ENCODE measurements at places on chromosomes 3 and 15.

DNA sequence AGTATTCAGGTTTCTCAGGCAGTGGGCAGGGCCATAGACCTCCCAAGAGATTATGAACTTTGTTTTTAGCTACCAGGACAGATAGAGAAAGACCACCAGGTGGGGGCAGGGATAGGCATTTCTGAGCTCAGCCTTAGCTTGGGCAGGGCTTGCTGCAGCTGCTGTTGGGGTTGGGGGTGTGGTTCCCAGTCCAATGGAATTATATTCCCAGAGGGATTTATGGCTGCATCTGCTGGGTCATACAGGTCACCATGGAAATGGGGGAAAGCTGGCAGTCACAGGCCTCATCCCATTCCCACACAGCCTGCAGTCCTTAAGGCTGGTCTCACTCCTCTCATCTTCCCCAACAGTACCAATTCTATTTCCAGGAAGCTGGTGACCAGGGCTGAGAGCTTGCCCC, 144.6 kb upstream of the ZPLD1 start:
- no peak for DNase-seq

DNA sequence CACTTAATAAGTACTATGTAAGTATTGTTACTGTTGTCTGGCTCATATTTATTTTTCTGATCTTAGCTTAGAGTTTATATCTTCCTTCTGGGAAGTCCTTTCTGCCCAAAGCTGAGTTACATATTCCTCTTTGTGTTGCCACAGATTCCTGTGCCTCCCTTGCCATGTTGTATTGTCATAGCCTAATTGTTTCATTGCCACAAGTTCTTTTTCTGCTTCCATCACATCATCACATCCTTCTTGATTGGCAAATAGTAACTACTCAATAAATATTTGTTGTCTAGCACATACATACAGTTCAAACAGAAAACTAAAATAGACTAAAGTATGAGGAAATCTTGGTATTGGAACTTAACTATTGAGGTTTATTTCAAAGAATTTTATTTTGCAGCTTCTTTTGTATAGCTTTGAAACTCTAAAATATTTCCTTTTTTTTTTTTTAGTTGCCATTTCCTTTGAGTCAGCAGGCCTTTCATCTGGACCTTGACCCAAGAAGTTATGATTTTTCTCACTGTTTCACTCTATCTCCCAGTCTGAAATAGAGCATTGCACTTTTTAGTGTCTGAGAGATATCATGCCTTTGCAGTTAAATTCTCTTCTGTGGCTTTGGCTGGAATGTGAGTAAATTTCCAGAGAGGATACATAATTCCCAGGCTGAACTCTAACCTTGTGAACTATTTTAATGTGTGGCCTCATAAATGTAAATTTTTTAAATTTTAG, 98.2 kb downstream of the ZNF609 start:
- peak; percentile 70 for DNase-seq

DNA sequence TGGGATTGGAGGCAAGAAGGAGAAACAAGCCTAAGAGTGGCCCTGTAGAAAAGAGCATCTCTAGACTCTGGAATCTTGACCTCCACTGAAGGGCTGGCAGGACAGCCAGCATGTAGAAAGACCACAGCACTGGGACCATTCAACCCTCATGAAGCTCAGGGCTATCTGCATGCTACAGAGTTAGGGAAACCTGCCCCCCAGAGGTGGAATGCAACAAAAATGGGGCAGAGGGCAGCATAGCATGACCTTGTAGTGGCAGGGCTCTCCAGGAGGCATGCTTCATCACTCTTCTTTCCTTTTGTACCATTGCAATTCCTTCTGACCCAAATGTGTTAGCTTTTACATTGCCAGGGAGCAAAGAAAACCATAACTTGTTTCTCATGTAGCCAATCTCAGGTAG, 445.4 kb downstream of the EPHB1 start:
- no peak for DNase-seq

- DNase-seq, result no peak
Observed at GRCh38 chr3:168545591-168545990, 449.9 kb upstream of the GOLIM4 start.

DNA sequence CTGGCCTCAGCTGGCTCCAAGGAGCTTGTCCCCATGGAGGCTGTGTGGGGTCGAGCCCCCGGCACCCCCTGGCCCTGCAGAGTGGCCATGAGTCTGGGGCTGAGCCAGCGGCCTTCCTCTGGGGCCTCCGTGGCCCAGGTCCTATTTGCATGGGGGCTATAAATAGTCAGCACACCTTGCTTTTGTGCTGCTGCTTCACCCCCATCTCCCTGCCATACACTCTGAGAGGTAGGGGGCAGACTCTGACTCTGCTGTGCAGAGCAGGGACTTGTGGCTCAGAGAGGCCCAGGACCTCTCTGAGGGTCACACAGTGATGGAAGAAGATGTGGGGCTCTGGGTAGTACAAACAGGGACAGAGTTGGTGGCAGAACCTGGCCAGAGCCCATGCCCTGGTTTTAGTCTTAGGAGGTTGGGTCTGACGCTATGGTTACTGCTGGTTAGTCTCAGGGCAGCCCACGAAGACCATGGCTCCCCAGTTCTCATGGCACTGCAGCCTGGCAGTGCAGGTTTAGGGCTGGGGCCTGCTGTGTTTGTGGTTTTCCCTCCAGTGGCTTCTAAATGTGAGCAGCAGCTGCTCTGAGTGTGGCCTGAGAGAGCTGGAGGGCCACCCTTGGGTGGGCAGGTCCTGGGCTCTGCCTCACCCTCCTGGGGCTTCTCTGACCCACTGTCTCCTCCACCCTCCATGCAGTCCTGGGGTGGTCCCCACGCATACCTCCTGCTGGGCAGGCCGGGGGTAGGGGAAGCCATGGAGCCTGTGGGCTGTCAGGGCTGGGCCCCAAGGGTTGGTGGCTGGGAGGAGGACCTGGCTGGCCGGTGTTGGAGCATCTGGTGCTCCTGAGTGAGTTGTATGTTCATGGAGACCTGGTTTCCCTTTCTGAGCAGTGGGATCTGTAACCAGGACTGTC, 13.6 kb downstream of the PRKCD start:
- DNase-seq, result no peak

GRCh38 chr15:51390966-51391422, 49.5 kb downstream of the GLDN start:
- no peak for DNase-seq

- no peak for DNase-seq
Observed at GRCh38 chr3:43012174-43012573, 33.1 kb downstream of the GASK1A start.

GRCh38 chr3:100113723-100114412, 433 bp downstream of the FILIP1L start:
- no peak for DNase-seq

GRCh38 chr3:139491966-139492365, 15.7 kb upstream of the RBP2 start:
- DNase-seq, result no peak

DNA sequence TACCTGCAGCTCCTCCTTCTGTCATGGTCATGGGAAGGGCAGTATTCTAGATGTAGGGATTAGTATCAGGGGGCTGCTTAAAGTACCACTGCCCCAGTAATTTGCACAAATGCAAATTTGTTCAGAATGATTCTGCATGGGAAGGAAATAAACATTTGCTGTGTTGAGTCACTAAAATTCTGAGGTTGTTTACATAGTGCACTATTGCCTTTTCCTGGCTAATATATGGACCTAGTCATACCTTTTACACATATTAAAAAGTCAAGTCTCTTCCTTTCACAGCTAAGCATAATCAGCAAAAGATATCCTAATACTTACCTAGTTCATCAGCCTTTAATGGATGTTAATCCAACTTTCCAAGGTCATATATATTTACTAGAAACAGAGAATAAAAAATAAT, 746.4 kb upstream of the NR2F2 start:
- no peak for DNase-seq

DNA sequence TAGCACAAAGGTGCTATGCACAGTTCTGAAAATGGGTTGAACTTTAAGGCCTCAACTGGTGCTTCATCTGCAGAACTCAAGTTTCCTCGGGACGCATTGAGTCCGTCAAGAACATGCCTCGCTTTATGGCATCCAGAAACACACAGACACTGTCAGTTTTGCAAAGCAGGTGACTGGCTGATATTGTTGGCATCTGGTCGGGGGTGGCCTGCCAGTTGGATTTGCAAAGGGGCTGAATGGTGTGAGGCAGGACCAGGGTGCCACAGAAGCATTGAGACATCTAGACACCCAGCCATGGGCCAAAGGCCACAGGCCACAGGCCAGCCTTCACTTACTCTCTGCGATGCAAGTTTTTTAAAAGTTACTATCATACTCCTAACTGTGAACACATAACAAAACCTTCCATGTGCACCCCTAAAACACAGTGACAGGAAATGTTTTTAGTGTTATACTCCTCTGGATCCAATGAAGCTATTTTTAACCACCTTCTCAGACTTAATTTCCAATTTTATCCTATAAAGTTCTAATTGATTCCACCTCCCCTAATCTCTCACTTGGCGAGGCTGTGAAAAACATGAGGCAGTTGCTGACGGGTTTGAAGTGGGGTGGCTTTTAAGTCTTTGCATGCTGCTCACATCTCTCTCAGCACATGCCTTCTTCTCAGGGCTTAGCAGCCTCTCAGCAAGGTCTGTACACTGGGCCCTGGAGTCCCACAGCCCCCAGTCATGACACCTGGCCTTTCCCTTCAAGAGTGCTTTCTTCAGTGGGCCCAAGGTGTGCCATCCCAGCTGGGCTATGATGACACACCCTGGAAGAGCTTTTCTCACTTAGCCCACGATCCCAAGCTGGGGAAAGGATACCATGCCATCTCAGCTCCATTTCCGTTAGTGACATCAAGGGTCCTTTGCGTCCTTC, 38.5 kb upstream of the DUSP7 start:
- no peak for DNase-seq

DNA sequence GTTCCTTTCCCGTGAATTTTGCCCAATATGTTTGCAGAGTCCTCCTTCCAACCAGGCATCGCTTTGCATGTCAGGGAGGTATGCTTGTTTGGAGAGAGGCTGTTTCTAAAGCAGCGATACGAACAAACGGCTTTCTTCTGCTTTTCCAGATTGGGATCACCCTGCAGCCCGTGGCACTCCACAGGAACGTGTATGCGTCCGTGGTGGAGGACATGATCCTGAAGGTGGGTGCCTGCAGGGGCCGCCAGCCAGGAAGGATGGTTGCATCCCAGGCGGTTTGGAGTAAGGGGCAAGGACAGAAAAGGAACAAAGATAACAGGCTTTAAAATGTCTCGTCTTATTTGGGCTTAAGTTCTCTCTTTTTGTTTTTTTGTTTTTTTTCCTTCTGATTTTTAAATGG, 17.5 kb downstream of the MAP6D1 start:
- DNase-seq, result no peak

- no peak for DNase-seq
Observed at GRCh38 chr3:152618529-152618928, 216.4 kb upstream of the P2RY1 start.

Data from NCI-H226 (cell line).